ENCODE measurements at places on chromosomes 3 and 15. TPM values are rescaled to one million over a fixed set of nuclear protein-coding genes. Genes with fewer than 3 reads are reported as not detected.

- DNase-seq: no peak
These were observed 53.1 kb downstream of the TM2D3 start for GRCh38 chr15:101599091-101599490.

DNA sequence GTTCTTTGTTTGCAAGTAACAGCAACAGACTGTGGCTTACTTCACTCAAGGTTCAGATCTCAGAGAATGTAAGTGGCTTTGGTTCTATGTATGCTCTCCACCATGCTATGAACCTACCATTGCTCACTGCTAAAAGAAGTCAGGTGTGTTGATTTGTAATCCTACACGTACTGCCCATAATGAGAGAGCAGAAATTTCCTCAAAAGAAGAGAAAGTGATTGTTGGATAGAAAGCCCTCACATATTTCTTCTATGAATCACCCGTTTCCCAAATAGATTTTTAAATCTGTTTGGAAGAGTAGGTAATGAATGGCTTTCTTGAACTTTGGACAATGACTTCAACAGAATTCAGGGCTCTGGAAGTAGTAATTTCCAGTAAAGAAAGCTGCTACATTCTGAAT lies 565.4 kb downstream of the ROBO2 start:
- no peak for DNase-seq

GRCh38 chr15:69232144-69232543 lies 66.6 kb upstream of the PAQR5 start:
- DNase-seq: no peak

DNA sequence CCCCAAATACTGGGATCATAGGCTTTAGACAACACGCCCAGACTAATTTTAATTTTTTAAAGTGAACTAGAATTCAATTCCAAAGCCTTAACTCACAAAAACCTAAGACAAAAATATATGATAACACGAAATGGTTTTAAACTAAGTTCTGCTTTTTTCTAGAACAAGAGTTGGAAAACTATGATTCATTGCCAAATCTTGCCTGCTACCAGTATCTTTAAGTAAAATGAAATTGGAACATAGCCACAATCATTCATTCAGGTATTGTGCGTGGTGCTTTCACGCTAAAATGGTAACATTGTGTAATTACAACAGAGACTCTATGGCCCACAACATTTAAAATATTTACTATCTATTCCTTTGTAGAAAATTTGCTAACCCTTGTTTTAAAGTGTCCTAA lies 488.0 kb upstream of the ZNF385D start:
- no peak for DNase-seq

- DNase-seq: no peak
These were observed 42.0 kb downstream of the NUP210 start for GRCh38 chr3:13378155-13378554.

DNA sequence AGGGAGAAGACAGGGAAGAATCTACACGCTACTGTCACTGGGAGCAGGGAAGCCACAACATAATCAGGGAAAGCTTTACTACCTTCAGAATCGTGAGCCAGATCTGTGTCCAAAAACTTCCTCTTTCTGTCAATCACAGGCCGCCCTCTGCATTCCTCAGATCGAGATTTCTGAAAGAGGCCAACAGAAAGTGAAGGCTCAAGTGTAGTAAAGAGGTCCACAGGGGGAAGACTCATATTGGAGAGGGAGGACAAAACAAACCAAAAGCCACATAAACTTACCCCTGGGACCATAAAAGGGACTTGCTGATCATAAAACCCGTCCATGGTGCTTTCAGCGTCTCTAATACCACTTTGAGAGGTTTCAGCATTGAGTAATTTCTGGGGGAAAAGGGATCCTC lies 3.3 kb downstream of the ETV5 start:
- DNase-seq: no peak

DNA sequence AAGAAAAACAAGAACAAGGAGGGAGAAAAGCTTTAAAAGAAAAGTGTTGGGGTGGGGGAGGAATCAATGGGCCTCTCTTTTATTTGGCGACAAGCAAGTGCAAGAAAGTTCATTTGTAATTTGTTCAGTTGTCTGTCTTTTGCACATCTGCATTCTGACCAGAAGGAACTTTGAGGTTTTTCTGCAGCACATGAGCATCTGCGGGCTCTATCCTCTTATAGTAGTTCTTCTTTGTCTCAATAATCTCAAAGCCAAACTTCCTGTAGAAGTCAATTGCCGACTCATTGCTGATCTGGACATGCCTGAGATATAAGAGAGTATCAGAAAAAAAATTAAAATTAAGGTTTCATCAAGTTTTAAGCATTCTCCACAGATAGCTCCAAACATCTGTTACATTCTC lies 24.4 kb downstream of the NAA50 start:
- DNase-seq: no peak

- DNase-seq: no peak
These were observed 4.5 kb upstream of the RPL24 start for GRCh38 chr3:101690972-101691371.

Gene FAM81A
- total RNA-seq: 0.21 TPM

Gene ZNF860
- total RNA-seq: 1.5 TPM

Gene ZPLD1
- total RNA-seq: not detected

Data from H7 (cell line).